NCI-H1092 (cell line): ENCODE measurements at places on chromosomes 1 and 21.

DNA sequence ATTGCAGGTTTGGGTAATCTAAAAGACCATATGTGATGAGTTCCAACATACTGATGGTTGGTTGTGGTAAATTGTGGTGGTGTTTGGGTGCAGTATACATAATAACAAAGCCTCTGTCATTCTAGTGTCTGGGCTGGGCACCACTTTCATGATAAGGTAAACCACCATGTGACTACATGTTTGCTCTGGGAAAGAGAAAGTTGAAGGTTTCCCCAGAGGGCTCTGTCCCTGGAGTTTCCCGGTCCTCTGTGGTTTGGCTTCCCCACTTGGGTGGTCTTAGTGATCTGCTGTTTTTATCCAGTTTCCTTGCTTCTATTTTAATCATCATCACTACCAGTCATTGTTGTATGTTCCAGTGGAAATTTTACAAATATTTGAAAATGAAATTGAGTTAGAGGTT lies 55.9 kb upstream of the TSPAN2 start:
- no peak for DNase-seq

DNA sequence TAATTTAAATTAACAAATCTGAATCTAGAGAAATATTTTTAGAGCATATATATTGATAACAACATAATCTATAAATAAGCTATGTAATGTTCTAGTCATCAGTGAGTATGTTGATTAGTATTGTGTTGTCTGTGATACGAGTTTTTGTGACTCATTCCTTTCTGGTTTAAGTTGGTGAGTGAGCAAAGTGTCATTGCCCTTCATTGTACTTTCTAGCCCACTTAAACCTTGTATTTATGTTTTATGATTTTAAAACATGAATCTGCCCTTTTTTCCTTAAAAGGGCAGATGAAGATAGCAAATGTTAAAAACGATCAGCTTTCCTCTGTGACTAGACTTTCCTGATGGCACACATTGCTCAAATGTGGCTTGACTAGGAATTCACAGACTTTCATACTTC lies 38.5 kb downstream of the MACO1 start:
- no peak for DNase-seq

GRCh38 chr1:101301446-101302057 lies 64.7 kb downstream of the S1PR1 start:
- no peak for DNase-seq

DNA sequence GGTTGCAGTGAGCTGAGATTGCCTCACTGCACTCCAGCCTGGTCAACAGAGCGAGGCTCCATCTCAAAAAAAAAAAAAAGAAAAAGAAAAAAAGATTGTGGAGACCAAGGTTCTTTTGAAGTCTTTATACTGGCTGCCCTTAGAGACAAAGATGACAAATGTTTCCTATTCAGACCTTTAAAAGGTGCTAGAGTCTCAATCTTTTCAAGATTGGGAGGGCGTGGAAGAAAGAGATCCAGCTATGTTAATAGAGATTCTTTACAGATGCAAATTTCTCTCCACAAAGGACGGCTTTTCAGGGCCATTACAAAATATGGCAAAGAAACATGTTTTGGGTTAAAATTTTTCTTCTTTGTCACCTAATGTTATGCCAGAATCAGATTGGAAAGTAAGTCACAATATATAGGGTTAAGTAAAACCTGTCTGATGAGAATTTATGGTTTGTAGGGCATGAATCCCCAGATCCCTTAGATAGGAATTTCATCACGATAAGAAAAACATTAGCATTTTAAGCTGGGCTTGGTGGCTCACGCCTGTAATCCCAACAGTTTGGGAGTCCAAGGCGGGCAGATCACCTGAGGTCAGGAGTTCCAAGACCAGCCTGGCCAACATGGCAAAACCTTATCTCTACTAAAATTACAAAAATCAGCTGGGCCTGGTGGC lies 13.0 kb upstream of the MORC3 start:
- DNase-seq: no peak
